Effector CD4-positive, alpha-beta T cell (primary cell): ENCODE measurements at places on chromosomes 1 and 21.

DNA sequence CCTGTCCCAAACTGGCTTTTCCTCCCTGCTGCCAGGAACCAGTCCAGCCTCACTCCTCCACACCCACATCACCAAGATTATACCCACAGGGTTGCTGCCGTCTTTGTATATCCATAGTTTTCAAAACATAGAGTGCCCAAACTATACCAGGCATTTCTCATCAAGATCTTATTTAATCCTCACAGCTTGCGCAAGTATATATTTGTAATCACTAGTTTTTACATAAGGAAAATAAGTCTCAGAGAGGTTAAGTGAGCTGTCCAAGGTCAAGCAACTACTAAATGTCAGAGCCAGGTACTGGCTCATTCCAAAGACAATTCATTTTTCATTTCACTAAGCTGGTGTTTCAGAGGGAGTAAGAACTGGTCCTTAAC, 34.9 kb upstream of the ZNF362 start:
- no peak for DNase-seq

GRCh38 chr1:62989497-62989896, 205.6 kb downstream of the ATG4C start:
- DNase-seq, result no peak

DNA sequence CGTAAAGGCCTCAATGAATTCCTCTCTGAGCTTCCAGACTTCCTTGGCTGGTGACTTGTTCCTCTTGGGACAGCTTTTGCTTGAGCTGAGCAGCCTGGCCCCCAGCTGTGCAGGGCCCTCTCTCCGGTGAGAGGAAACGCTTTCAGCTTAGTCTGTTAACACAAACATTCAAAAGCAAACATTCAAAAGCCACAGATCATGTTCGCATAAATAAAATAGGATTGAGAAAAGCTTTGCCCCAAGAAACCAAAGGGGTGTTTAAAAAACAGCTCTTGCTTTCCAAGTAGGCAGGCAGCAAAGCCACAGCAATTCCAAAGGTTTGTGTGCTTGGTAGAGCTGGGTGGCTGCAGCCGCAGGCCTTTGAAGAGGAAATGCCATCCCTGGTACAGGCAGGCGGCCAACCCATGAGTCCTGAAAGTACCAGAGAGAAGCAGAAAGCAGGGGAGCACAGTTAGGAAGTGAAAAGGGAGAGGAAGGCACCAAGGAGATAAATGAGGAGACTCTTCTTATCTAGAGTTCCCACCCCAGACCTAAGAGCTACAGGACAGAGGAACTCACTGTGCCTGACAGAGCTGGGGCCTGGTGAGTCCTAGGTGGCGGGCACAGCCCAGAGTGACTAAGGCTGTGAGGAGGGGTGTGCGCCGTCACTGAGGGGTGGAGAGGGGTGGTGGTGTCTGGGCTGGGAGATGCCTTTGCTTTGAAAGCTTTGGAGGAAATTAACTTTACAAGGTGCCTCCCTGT, 48.4 kb downstream of the CCN1 start:
- no peak for DNase-seq

- no peak for DNase-seq
These were observed 265.0 kb upstream of the USP24 start for GRCh38 chr1:55480029-55480795.

- DNase-seq, result no peak
These were observed 54.4 kb downstream of the NIBAN1 start for GRCh38 chr1:184919892-184920291.

- no peak for DNase-seq
These were observed 269.4 kb downstream of the AMY1C start for GRCh38 chr1:104018922-104019674.

GRCh38 chr1:155379180-155379579, 58.5 kb downstream of the RUSC1 start:
- no peak for DNase-seq
